HFFc6 (cell line): ENCODE measurements at places on chromosomes 5 and 9.

DNA sequence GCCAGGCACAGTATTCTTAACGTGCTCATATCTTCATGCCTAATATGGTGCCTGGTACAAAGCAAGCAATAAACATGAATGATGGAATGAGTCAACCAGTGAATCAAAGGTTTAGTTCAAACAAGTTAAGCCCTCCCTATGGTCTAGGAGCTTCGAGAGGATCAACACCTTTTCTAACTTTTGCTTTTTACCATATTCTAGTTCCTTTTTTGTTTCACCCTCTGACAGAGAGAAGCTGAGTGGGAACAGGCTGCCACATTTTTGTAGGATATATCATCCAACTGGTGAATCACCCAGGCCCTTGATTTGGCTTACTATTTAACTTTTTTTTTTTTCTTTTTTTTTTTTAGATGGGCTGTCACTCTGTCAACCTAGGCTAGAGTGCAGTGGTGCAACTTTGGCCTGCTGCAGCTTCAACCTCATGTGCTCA lies 39.3 kb upstream of the TNC start:
- DNase-seq = peak; percentile 82

- DNase-seq = no peak
Measured at GRCh38 chr9:128762671-128763449, 8.9 kb downstream of the ZER1 start.

DNA sequence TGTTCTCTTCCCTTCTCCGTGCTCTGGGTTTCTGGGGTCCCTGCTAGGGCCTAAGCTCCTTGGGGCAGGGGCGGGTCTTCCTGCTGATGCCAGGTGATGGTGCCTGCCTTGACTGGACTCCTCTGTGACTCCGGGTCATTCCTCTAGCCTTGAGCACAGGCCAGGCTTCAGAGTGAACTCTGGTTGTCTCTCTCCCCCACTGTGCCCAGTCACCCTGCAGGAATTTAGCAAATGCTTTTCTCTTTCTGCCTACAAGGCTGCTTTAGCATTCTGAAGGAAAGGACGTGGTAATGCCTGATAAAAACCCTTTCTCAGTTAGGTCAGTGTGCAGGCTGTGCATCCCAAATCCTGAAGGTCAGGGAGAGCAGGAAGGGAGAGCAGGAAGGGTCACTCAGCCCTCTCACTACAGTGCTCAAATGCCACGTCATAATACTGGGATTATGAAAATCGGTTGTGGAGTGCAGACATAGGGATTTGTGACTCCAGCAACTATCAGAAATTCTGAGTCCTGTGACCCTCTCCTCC lies 2.7 kb downstream of the CXCL14 start:
- peak; percentile 52 for DNase-seq

DNA sequence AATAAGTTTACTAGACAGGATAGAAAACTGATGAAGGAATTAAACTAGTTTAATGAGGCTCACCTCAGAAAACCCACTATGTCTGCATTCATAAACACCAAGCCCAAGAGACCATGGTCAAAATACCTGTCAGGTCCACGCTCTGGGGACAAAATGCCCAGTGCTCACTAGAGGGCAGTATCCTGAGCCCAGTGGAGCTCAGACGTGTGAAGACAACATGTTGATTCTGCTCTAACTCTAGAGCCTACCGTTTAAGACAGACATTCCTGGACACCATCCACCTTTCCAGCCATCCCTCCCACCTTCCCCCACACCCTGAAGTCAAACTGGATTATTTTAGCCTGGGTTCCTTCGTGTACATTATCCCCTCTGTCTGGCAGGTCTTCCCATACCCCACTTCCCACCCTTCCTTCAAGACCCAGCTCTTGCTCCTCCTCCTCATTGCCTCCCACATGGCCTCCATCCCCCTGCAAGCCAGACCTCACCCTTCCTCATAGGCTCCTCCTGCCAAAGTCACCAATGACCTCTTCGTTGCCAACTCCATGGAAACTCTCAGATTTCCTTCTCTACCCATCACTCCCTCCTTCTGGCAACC lies 142.3 kb upstream of the FSTL4 start:
- DNase-seq = no peak

GRCh38 chr5:31221001-31221400 lies 27.5 kb downstream of the CDH6 start:
- no peak for DNase-seq

DNA sequence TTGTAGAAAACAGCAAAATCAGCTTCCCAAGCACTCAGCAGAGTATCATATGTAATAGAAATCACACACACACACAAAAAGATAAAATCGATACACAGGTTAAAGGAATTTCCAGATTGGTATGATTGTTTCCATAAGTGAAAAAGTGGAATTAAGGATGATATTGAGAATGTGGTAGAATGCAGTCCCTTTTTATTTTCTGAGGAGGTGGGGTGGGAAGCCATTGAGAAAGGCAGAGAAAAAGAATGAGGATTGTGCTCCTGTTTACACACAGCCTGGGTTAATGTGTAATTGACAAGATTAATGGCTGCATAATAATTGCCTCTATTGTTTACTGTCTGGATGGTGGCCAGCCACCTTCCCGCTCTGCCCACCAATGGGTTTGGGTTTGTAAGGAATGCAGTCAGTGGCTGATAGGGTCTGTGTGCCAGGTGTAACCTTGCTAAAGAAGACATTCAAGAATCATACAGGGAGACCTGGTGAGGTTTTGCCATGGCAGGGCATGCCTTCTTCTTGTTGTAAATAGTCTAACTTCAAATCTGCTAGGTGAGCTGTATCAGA lies 177.2 kb upstream of the MAP3K1 start:
- no peak for DNase-seq

GRCh38 chr5:54438620-54439389 lies 16.7 kb upstream of the HSPB3 start:
- DNase-seq = no peak

- DNase-seq = no peak
Measured at GRCh38 chr9:109652112-109652511, 127.9 kb upstream of the PALM2AKAP2 start.

GRCh38 chr5:40616781-40617180 lies 62.9 kb upstream of the PTGER4 start:
- DNase-seq = no peak

GRCh38 chr5:52262844-52263243 lies 524.9 kb upstream of the ITGA1 start:
- no peak for DNase-seq

DNA sequence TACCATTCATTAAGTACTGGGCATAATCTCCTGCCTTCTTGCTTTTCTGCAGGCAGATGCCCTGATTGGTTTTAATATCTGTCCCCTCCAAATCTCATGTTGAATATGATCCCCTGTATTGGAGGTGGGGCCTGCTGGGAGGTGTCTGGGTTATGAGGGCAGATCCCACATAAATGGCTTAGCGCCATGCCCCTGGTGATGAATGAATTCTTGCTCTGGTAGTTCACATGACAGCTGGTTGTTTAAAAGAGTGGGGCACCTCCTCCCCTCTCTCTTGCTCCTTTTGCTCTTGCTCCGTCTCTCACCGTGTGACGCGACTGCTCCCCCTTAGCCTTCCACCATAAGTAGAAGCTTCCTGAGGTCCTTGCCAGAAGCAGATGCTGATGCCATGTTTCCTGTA lies 564.0 kb upstream of the BRINP1 start:
- DNase-seq = no peak

- DNase-seq = no peak
Measured at GRCh38 chr9:86531273-86531970, 177.2 kb upstream of the TUT7 start.
